ENCODE measurements at places on chromosomes 11 and 22.

- no peak for DNase-seq
These were observed at the start of gene TAGLN for GRCh38 chr11:117199053-117199915. TSS of gene TAGLN (plus strand) at chr11:117199370. CDS start at chr11:117203014, 3,644 bp downstream.

GRCh38 chr11:68948496-68948895, 32.3 kb downstream of the MRGPRD start:
- no peak for DNase-seq

DNA sequence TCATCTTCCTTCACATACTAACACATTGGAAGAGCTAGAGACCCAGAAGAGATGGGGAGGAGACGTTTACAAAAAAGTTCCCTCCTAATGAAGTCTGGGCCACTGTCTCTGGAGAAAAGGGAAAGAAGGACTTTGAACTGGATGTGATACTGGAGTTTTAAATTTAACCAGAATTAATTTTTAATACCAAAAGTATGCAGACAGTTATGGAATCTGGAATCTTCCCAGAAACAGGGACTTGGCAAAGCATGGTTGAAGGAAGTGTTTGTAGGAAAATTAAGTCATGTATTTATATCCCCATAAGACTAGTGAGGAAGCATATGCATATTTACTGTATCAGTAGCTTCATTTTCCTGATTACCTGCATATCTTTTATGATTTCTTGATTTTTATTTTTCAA, 215.5 kb downstream of the TTC28 start:
- DNase-seq, result no peak

GRCh38 chr11:2325123-2325522, 23.3 kb downstream of the TSPAN32 start:
- no peak for DNase-seq

DNA sequence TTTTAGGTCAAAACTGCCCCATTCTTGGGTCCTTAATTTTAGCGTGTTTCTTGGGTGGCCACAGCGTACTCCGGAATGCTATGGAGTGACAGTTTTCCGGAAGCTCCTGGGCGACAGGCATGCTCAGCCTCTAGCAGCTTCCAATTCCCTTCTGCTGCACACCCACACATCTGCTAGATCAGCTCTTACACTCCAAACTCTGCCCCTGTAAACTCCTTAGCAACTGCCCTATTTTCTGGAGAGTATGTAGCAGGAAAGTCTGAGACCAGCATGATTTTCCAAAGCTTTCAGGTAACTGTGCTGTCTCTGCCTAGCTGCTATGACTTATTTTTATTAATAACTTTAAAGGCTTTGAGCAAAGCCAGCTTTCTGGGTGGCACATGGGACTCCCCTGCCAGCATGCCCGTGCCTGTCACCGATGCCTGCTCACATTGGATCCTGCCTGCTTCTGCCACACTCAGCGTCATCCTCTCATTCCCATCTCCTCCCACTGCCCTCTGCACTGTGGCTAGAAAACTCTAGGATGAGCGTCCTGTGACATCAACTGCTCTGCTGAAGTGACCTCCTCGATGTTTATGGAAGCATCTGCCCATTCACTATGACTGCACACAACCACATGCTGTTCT, 17.3 kb downstream of the TOLLIP start:
- DNase-seq, result no peak

GRCh38 chr11:96228473-96228891, 114.5 kb downstream of the MAML2 start:
- DNase-seq, result no peak

DNA sequence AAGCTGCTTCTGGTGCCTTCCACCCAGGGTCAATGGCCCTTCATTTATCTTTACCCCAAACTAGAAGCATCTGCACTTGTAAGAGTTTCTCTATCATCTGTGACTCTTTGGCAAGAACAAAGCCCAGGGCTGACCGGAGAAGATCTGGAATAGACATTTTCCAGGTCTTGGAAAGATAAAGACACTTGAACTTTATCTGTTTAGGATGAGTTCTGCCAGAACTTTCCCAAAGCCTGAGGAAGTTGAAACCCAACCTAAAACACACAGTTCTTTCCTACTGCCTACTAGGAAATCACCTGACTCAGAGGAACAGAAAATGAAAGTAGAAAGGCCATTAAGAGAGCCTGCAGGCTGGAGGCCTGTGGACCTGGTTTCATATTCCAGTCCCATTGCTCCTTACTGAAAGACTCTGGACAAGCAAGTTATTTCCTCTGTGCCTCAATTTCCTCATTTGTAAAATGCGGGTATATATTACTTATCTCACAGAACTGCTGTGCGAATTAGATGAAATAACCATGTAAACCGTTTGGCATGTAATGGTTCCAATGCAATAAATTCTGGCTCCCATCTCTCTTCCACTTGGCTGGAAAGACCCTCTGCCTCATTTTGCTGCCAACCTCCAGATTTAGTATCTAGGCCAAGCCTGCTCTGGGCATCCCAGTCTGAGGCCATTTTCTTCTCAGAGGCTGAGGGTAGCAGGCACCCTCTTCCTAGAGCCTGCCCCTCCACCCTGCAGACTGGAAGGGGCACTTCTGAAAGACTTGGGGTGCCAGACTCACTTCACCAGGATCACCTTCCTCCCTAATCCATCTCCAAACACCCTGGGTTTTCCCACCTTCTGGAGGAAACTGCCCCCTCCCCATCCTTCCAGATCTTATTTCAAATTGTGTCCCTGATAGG, 1.2 kb downstream of the UBE2L6 start:
- no peak for DNase-seq

DNA sequence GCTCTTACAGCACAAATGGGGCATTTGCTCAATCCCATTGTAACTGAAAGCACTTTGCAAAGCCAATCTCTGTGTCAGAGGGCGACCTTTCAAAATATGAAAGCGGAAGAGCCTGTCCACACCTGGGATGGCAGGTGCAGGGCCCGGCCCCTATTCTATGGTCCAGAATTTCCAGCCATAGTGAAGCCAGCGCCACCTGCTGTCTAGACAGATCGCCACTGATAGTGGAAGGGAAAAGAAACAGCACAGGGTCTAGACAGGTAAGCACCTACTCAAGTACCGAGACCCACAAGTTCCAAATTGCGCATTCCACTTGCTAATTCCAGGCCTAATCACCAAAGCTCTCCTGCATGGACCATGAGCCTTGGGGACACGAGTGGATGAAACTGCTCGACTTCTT, 141.4 kb downstream of the NTM start:
- no peak for DNase-seq

DNA sequence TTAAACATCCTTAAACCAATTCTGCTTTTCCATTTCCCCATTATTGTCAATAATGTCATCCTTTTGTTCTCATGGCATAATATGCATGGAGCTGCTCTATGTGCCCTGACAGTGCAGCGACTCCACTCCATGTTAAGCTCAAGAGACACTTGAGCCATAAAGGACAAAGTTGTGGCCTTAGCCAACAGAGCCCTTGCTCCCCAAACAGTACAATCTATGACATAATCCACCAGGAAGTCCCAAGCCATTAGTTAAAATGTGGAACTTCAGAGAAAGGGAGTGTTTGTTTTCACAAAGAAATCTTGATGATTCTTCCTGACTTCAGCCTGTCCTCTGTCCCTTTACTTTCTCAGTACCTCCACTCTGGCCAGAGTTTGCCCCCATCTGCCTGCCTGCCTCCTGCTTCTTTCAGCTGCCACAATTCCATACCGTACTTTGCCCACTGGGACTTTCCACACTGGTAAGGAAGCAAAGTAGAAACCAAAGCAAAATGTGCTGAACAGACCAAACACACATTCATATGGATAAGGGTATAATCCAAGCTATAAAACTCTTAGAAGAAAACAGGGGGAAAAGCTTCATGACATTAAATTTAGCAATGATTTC, 46.3 kb upstream of the ZC3H12C start:
- no peak for DNase-seq

DNA sequence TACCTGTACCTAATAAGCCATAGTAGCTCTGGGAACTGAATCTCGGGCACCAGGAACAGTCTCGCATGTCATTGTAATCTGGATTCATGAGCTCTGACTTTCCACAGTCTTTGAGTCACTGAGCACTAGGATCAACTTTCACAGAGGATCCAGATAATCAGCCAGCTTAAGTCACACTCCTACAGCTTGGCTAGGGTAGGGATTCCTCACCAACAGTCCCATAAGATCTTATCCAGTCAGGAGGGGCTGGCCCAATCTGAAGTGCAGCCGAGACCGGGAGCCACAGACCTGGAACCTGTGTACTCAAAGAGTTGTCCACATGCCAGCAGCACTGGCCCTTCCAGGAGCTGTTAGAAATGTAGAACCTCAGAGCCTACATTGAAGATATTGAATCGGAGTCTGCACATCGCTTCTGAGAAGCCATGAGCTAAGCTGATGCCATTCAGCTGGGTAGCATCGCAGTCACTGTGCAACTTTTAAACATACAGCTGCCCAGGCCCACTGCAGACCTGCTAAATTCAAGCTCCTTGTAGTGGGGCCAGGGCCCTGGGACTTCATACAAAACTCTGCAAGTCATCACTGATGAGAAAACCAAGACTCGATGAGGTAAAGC, 538.8 kb upstream of the B3GAT1 start:
- no peak for DNase-seq

DNA sequence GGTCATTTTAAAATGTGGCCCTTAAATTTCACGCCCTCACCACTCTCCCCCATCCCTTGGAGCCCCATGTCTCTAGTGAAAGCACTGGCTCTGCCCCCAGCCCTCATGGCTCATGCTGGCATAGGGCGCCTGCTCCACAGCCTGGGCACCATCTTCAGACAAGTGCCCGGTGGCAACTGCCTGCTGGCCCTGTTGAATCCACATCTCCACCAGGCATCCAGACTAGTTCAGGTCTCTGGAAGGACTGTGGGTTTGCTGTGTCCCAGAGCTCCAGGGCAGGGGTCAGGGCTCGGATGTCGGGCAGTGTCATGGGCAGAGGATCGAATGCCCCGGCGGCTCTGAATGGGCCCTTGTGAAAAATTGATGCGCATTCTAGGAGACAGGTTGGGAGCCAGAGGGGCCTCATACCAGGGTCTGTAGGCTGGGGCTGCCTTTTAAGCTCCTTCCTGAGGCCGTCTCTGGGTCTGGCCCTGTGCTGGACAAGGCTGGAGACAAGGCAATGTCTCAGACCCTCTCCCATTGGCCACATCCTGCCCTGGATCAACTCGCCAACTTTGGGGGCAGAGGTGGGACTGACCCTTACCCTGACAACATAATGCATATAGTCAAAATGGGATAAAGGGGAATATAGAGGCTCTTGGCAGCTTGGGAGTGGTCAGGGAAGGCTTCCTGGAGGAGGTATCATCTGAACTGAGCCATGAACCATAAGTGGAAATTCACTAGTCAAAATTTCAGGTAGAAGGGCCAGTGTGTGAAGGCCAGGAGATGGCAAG, 1.2 kb downstream of the MYO7A start:
- DNase-seq, result no peak

- no peak for DNase-seq
These were observed 49.9 kb downstream of the ALX4 start for GRCh38 chr11:44260081-44260480.

GRCh38 chr22:21968452-21969129, 14.0 kb downstream of the TOP3B start:
- no peak for DNase-seq

- DNase-seq, result no peak
These were observed 199.3 kb upstream of the ISX start for GRCh38 chr22:34866495-34867131.

DNA sequence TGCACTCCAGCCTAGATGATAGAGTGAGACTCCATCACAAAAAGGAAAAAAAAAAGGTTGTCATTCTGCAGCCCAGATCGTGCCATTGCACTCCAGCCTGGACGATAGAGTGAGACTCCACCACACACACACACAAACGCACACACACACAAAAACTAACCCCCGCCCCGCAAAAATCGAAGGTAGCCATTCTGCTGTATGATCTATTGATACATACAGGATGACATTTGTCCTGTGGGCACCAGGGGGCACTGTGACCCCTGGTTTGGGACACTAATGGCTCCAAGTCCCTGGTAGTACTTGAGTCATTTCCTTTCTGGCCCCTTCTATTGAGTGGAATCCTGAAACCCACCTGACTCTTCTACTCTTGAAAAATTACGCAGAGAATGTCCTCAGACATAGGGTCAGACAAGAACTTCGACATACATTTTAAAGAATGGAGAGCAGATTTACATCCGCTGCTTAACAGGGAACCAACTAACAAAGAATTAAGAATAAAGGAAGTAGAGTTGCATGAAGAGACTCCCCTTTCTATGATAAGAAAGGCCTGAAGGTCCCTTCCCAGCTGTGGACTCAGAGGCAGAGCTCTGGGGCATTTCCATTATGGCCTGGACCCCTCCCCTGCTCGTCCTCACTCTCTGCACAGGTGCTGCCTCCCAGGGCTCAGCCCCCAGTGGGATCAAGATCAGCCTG, 35.0 kb upstream of the PRAME start:
- DNase-seq, result peak; percentile 20

- DNase-seq, result no peak
These were observed 1018.9 kb downstream of the DLG2 start for GRCh38 chr11:84607975-84608836.

DNA sequence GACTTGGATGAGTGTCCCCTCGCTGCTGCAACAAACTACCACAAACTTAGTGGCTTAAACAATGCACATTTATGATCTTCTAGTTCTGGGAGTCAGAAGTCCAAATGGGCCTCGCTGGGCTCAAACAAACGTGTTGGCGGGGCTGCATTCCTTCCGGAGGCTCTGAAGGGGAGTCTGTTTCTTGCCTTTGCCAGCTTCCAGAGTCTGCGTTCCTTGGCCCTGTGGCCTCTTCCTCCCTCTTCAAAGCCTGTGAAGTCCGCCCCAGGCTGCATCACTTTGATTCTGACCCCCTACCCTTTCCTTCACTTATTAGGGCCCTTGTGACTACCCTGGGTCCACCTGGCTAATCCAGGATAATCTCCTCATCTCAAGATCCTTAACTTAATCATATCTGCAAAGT, 80.3 kb upstream of the NECTIN1 start:
- DNase-seq, result no peak

DNA sequence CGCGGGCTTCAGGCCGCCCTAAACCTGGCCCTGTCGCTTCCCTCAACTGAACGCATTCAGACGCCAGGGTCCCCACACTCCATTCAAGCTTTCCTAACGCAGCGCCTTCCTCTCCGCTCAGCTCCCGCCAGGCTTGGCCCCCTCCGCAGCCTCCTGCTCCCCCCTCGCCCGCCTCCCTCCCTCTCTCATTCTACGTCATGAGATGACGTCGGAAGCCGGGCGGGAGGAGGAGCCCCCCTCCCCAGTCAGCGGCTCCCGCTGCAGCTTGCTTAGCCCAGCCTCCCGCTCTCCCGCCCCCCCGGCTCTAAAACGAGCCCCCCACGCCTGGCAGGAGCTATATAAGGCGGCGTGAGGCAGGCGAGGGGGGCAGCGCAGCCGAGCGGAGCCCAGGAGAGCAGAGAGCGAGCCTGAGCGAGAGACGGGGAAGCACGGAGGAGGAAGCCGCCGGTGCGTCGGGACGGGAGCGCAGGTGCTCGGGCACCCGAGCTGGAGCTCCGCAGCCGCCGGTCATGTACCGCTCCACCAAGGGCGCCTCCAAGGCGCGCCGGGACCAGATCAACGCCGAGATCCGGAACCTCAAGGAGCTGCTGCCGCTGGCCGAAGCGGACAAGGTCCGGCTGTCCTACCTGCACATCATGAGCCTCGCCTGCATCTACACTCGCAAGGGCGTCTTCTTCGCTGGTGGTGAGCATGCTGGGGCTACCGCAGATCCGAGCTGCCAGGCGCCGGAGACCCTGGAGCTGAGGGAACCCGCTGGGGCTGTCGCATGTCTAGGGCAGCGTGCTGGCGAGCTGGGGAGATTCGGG, at the start of gene NPAS4:
TSS of gene NPAS4 (plus strand) at position 365 of the 806 bp plus-strand sequence. CDS start at position 510, 145 bp downstream.
- DNase-seq, result no peak
